Stimulated activated naive CD8-positive, alpha-beta T cell treated with anti-CD3 and anti-CD28 coated beads, Interleukin-15, amount 100 ng/mL, for 72 hours (primary cell): ENCODE measurements at places on chromosomes 5 and 9.

- DNase-seq, result no peak
Observed at GRCh38 chr5:71748360-71748759, 29.3 kb downstream of the CARTPT start.

DNA sequence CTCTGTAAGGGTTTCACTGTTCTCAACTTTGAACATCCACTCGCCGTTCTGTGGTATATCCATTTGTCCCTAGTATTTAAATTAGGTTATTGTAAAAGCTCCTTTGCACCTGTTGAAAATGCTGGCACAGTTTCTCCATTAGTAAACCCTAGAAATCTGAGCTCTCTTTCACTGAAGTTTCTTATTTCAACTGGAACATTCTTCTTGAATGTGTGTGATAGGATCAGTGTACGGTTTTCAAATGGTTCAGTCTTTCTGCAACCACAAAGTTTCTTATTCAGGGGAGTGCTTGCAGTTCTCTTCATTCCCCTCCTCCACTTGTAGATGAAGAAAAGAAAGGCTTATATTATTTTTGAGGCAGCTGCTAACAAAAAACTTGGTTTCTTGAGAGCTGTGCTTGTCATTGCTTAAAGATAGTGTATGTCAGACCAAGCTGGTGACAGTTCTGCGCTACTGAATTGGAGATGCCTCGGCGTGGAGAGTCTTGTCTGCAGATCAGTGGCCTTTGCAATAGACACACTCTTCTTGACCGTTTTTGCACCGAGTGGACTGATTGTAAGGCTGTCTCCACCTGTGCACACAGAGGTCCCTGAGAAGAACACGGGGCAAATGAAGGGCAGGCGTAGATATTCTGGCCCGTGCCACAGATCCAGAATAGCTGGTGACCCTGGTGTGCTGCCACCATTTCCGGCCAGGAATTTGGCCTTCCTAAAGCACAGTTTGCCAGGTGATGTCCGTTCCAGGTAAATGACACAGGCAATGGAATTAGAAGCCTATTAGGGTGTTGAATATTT lies 102.2 kb downstream of the TRIO start:
- DNase-seq, result no peak

GRCh38 chr9:123911024-123911423 lies 18.9 kb downstream of the DENND1A start:
- no peak for DNase-seq

DNA sequence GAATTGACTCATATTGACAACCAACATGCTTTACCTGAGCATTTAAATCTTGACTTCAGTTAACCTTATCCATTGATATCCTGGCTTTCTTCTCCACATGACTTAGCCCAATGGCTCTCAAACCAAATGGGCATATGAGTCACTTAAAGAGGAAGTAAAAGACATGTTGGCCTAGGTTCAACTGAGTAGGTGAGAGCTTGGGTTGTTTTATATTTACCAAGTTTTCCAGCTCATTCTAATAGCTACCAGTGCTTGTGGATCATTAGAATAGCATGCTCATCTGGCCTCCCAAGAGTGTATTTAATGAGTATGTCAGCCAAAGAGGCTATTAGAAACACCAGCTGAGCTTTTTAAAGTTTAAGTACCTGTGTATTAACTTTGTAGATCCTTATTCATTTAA lies 1049.0 kb downstream of the PTPRD start:
- no peak for DNase-seq

GRCh38 chr5:99272576-99272975 lies 343.8 kb upstream of the CHD1 start:
- DNase-seq, result no peak
